Prostate gland (tissue), 2 donors: ENCODE measurements at places on chromosomes 4 and X. TPM values are rescaled to one million over a fixed set of nuclear protein-coding genes. Genes with fewer than 3 reads are reported as not detected.

GRCh38 chr4:26074712-26075430 lies 160.9 kb downstream of the SMIM20 start:
- no peaks in the 10 kb centered on the region for H3K4me1 ChIP-seq
- H3K27me3 ChIP-seq: no peaks in the 10 kb centered on the region
- H3K36me3 ChIP-seq: no peaks in the 10 kb centered on the region

GRCh38 chr4:78145622-78146021 lies 88.5 kb downstream of the FRAS1 start:
- H3K27me3 ChIP-seq: no peaks in the 10 kb centered on the region
- no peaks in the 10 kb centered on the region for H3K36me3 ChIP-seq
- no peaks in the 10 kb centered on the region for H3K4me1 ChIP-seq
- DNase-seq: no peak

GRCh38 chr4:140800666-140801065 lies 44.5 kb upstream of the TBC1D9 start:
- H3K4me3 ChIP-seq: no peak overlapping the region
- no peaks in the 10 kb centered on the region for H3K27me3 ChIP-seq
- DNase-seq: no peak
- H3K36me3 ChIP-seq: no peaks in the 10 kb centered on the region

DNA sequence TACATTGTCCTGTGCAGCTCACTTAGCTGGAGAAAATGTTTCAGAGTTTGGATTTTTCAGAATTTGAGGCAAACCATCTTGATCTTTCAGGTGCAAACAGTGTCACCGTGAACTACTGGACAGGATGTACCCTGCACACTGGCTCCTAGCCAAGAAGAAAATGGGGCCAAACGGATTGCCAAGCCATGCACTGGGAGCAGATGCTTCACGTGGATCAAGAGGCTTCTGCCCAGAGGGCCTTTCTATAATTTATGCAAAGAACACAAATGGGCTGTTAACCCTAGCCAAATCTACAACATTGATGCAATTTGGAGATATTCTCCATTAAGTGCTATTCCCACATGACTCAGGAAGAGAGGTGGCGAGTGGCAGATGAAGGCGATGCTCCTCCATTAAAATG lies 46.9 kb upstream of the ATP8A1 start:
- peaks cover 4% of the 10 kb centered on the region for H3K4me1 ChIP-seq
- DNase-seq: no peak
- no peak overlapping the region for H3K4me3 ChIP-seq
- no peak overlapping the region for H3K27ac ChIP-seq

CCKAR gene
- not detected for total RNA-seq

DNA sequence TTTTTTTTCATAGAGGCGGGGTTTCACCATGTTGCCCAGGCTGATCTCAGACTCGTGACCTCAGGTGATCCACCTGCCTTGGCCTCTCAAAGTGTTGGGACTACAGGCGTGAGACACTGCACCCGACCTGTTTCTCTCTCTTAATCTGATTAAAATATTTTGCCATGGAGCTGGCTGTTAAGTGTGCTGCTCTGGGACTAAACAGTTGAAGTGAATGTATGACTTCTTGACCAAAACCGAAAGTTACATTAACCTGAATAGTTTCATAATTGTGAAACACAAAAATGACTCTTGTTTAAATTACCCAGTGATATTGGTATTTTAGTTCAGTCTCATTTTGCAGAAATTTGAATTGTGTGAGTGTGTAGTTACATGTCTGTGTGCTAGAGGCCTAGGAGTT lies 2548.6 kb downstream of the PCDH7 start:
- H3K4me1 ChIP-seq: no peaks in the 10 kb centered on the region
- no peaks in the 10 kb centered on the region for H3K27me3 ChIP-seq
- no peaks in the 10 kb centered on the region for H3K36me3 ChIP-seq
- H3K4me3 ChIP-seq: no peak overlapping the region
- no peak for DNase-seq

ADAMTS3 gene
- 4.0 TPM for total RNA-seq

TEX11 gene
- not detected for total RNA-seq

PRMT9 gene
- 10.4 TPM for total RNA-seq

- no peak overlapping the region for H3K27ac ChIP-seq
- no peaks in the 10 kb centered on the region for H3K36me3 ChIP-seq
- H3K4me1 ChIP-seq: no peaks in the 10 kb centered on the region
- no peak for DNase-seq
- H3K4me3 ChIP-seq: no peak overlapping the region
These were observed 119.9 kb upstream of the HS3ST1 start for GRCh38 chr4:11548597-11549082.

GRCh38 chr4:2820216-2820982 lies 23.2 kb upstream of the ADD1 start:
- H3K4me3 ChIP-seq: no peak overlapping the region
- peaks cover 5% of the 10 kb centered on the region for H3K4me1 ChIP-seq
- no peaks in the 10 kb centered on the region for H3K36me3 ChIP-seq
- H3K27ac ChIP-seq: no peak overlapping the region
- H3K27me3 ChIP-seq: no peaks in the 10 kb centered on the region
- DNase-seq: no peak

- no peaks in the 10 kb centered on the region for H3K4me1 ChIP-seq
- no peaks in the 10 kb centered on the region for H3K27me3 ChIP-seq
- H3K36me3 ChIP-seq: no peaks in the 10 kb centered on the region
- no peak overlapping the region for H3K27ac ChIP-seq
- DNase-seq: no peak
- no peak overlapping the region for H3K4me3 ChIP-seq
These were observed 73.2 kb downstream of the HOPX start for GRCh38 chr4:56607926-56608325.

MTMR8 gene
- 0.82 TPM for total RNA-seq

DNA sequence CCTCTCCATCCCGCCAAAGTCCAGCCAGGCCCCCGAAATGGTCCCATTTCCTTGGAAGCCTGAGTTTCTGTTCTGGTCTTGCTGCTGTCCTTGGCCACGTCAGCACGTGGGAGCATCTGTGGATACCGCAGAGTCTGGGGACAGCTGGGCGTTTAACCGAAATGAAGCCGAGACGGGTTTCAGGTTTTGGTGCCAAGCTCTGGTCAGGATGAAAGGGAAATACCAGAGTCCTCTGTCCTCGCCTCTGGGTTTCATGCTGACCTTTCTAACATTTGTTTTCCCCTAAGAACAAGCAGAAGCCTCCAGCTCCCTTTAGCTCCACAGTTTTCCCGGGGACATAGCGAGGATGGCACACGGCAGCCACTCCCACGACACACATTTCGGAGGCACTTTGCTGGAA lies 19.7 kb downstream of the SHOX start:
- no peak overlapping the region for H3K27ac ChIP-seq
- no peaks in the 10 kb centered on the region for H3K4me1 ChIP-seq
- H3K36me3 ChIP-seq: no peaks in the 10 kb centered on the region
- no peaks in the 10 kb centered on the region for H3K27me3 ChIP-seq
- H3K4me3 ChIP-seq: no peak overlapping the region
- DNase-seq: no peak

GRCh38 chr4:32145987-32146386 lies 1425.8 kb downstream of the PCDH7 start:
- no peak overlapping the region for H3K4me3 ChIP-seq
- H3K27ac ChIP-seq: no peak overlapping the region
- H3K36me3 ChIP-seq: no peaks in the 10 kb centered on the region
- no peaks in the 10 kb centered on the region for H3K27me3 ChIP-seq
- no peaks in the 10 kb centered on the region for H3K4me1 ChIP-seq

DNA sequence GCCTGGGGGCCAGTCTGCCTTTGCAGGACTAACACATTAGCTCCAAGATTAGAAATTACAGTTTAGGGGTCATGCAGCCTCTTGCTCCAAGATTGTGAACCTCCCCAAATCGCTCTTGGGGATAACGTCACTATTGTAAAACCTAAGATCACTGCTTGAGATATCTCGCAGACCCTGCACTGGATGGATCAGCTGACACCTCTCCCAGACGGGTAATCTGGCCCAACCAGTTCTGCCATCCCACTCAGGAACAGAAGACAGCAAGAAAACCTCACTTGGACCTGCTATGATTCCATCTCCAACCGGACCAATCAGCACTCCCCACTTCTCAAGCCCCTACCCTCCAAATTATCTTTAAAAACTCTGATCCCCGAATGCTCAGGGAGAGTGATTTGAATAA lies 431.2 kb downstream of the GPM6A start:
- no peak overlapping the region for H3K27ac ChIP-seq
- no peak for DNase-seq
- no peaks in the 10 kb centered on the region for H3K4me1 ChIP-seq
- H3K4me3 ChIP-seq: no peak overlapping the region
- no peaks in the 10 kb centered on the region for H3K27me3 ChIP-seq

SULT1B1 gene
- 0.36 TPM for total RNA-seq

ARFIP1 gene
- 38.9 TPM for total RNA-seq

DNA sequence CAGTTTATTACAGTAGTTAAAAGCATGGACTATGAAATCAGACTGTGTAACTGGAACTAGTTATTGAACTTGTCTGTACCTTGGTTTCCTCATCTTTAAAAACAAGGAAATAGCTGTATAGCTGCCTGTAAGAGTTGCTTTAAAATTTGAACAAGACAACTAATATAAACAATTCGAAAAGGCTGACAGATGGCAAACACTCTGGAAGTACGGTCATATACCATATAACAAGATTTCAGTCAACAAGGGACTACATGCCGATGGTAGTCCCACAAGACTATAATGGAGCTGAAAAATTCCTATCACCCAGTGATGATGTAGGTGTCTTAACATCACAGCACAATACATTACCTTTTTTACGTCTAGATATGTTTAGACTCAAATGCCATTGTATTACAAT lies 78.7 kb downstream of the CNOT6L start:
- no peaks in the 10 kb centered on the region for H3K27me3 ChIP-seq
- H3K36me3 ChIP-seq: no peaks in the 10 kb centered on the region
- no peak overlapping the region for H3K4me3 ChIP-seq
- no peak for DNase-seq
- H3K27ac ChIP-seq: no peak overlapping the region
- H3K4me1 ChIP-seq: no peaks in the 10 kb centered on the region

- no peak for DNase-seq
- H3K27ac ChIP-seq: no peak overlapping the region
- H3K36me3 ChIP-seq: no peaks in the 10 kb centered on the region
- no peaks in the 10 kb centered on the region for H3K4me1 ChIP-seq
- H3K27me3 ChIP-seq: no peaks in the 10 kb centered on the region
These were observed 142.6 kb upstream of the LEF1 start for GRCh38 chr4:108311313-108311712.

FAM236B gene
- total RNA-seq: 81.3 TPM

- H3K4me3 ChIP-seq: no peak overlapping the region
- no peak for DNase-seq
- no peaks in the 10 kb centered on the region for H3K36me3 ChIP-seq
- H3K27ac ChIP-seq: peak overlapping the region; percentile 14
- H3K4me1 ChIP-seq: no peaks in the 10 kb centered on the region
These were observed 100.0 kb downstream of the PSAPL1 start for GRCh38 chr4:7334521-7335275.

DNA sequence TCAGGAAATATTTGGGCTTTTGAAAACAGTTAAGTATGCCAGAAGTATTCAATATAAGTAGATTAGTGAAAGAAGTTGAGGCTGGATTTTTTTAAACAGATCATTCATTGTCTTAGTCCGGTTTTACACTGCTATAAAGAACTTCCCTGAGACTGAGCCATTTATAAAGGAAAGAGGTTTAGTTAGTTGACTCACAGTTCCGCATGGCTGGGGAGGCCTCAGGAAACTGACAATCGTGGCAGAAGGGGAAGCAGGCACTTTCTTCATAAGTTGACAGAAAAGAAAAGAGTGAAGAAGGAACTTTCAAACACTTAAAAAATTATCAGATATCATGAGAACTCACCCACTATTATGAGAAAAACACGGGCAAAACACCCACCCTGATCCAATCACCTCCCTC lies 31.1 kb upstream of the CYLC1 start:
- no peak overlapping the region for H3K27ac ChIP-seq
- no peaks in the 10 kb centered on the region for H3K36me3 ChIP-seq
- no peak overlapping the region for H3K4me3 ChIP-seq
- H3K4me1 ChIP-seq: no peaks in the 10 kb centered on the region

DTHD1 gene
- total RNA-seq: 0.91 TPM

APBB2 gene
- 56.6 TPM for total RNA-seq

GPR34 gene
- total RNA-seq: 8.2 TPM
